ENCODE measurements at places on chromosomes 1 and 21.

- DNase-seq = no peak
Observed at GRCh38 chr1:68696221-68696620, 199.3 kb upstream of the DEPDC1 start.

DNA sequence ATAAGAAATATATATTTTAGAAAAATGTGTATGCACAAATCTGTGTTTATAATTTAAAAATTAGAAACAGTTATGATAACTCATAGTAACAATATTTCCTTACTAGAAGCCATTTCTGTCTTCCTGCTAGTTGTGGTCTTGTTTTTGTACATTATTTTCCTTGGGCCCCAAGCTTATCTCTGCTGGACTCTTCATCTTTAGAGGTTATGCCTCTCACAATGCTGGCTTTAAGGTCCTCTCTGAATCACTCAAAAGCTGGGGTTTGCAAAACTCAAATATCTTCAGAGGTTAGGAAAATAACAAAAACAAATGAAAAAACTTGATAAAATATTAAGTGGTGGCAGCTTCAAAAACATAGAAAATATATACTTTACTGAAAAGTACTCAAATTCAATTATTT lies 133.8 kb downstream of the PTPRC start:
- no peak for DNase-seq

- no peak for DNase-seq
Observed at GRCh38 chr1:201420608-201421002, 925 bp downstream of the TNNI1 start.

DNA sequence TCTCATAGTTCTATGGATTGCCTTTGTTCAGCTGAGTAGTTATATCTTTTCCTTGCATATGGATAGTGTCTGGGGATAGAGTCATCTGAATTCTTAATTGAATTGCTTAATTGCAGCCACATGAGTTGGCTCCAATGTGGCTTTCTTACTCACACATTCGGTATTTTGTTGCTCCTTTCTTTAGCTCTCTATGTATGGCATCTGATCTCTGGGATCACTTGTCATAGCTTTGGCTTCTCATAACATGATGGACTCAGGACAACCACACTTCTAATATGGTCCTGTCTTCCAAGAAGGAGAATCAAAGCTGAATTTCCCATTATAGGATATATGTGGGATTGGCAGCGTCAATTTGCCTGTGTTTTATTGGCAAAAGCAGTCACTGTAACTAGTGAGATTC lies 716.2 kb downstream of the NCAM2 start:
- DNase-seq = no peak

Measured in suppressor macrophage treated with lipopolysaccharide for 1 hour (primary cell).